ENCODE measurements at places on chromosomes 13 and 19. TPM values are rescaled to one million over a fixed set of nuclear protein-coding genes. Genes with fewer than 3 reads are reported as not detected.

DNA sequence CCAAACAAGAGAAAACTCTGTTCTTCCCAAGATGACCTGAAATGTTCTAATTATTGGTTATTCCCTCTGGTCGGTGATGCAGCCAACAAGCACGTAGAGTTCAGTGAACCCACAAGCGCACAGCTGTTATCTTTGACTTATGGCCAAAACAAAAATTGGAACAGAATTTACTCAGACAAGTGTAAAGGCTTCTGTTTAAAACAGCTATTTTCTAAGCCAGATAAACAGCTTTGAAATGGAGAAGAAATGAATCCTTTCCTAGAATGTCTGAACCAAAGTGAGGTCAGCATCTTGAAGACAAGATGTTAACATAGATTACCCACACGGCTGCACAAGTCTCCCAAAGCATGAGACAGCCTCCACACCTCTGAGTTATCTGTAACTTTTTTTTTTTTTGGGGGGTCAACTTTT lies 669.2 kb downstream of the DIAPH3 start:
- H3K27ac ChIP-seq = no peak overlapping the region
- no peaks in the 10 kb centered on the region for H3K4me1 ChIP-seq
- no peaks in the 10 kb centered on the region for H3K36me3 ChIP-seq
- no peaks in the 10 kb centered on the region for H3K27me3 ChIP-seq
- no peak for DNase-seq

DNA sequence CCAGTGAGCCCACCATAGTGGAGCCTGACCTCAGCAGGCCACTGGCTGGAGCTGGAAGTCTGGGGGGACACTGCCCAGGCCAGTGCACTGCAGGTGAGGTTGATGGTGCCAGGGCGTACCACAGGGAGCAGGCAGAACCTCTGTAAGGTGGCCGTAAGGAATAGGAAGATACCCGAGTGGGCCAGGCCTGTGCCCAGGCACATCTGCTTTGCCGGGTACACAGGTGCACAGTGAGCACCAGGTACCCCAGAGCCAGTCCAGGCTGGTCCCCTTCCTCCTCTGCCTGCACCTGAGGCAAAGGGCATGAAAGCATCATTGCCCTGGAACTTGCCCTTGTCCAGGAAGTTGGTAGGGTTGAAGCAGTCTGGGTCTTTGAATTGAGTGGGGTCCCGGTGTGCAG lies 9.5 kb downstream of the EGLN2 start:
- peaks cover 4% of the 10 kb centered on the region for H3K36me3 ChIP-seq
- H3K4me3 ChIP-seq = no peak overlapping the region
- no peaks in the 10 kb centered on the region for H3K27me3 ChIP-seq
- DNase-seq = no peak
- H3K4me1 ChIP-seq = peaks cover 4% of the 10 kb centered on the region
- H3K27ac ChIP-seq = no peak overlapping the region

- no peak overlapping the region for H3K4me3 ChIP-seq
- H3K36me3 ChIP-seq = no peaks in the 10 kb centered on the region
- H3K27me3 ChIP-seq = no peaks in the 10 kb centered on the region
- DNase-seq = peak; percentile 48
- H3K27ac ChIP-seq = no peak overlapping the region
Observed at GRCh38 chr19:7590256-7590655, 5.4 kb upstream of the CAMSAP3 start.

- peak; percentile 41 for DNase-seq
- no peaks in the 10 kb centered on the region for H3K36me3 ChIP-seq
- H3K4me3 ChIP-seq = no peak overlapping the region
- peaks cover 24% of the 10 kb centered on the region for H3K4me1 ChIP-seq
- H3K27me3 ChIP-seq = no peaks in the 10 kb centered on the region
Observed at GRCh38 chr19:15631817-15632216, 8.9 kb upstream of the CYP4F3 start.

Gene PALM
- 1.8 TPM for total RNA-seq

- H3K27me3 ChIP-seq = no peaks in the 10 kb centered on the region
- H3K36me3 ChIP-seq = no peaks in the 10 kb centered on the region
- no peak for DNase-seq
- no peak overlapping the region for H3K27ac ChIP-seq
- peaks cover 16% of the 10 kb centered on the region for H3K4me1 ChIP-seq
Observed at GRCh38 chr13:43785261-43785649, 1.5 kb downstream of the ENOX1 start.

All from PC-9 (cell line).